ENCODE measurements at places on chromosomes 1 and 21.

DNA sequence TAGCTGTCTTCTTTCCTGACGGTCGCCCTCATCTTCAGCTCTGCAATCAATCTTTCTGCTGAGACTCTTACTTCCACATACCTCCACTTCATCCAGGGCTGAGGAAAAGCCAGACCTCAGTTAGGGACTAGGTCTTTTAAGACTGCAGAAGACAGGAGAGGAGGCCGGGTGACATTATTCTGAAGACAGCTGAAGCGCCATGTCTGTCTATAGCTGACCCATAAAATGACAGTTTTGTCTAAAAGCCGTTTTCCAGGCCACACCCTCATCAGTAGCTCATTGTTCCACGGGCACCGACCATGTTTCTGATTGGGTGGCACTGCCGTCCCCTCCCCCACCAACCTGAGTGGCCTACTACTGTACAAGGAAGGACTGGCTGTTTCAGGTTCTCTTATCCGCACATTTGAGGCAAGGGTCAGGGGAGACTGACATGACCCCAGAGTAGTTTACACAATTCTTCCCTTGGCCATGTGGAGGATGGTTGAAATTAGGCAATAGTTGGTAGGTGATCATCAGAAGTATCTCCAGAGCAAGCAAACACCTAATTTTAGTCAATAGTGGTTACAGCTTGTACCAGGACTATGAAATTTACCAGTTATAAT is at the start of gene ADCY10:
Gene ADCY10 (minus strand): TSS at position 240 of the 602 bp plus-strand sequence. CDS start 8,994 bp downstream, outside the sequence.
- no peak for DNase-seq

GRCh38 chr1:59143133-59143487 is 153.8 kb upstream of the FGGY start:
- no peak for DNase-seq

GRCh38 chr1:36673202-36673601 is 190.5 kb upstream of the CSF3R start:
- DNase-seq, result no peak

GRCh38 chr1:166915941-166916340 is 39.9 kb upstream of the TADA1 start:
- DNase-seq, result no peak

GRCh38 chr1:48309564-48310082 is 87.1 kb downstream of the SLC5A9 start:
- DNase-seq, result no peak

GRCh38 chr1:111873460-111874030 is 115.9 kb downstream of the KCND3 start:
- DNase-seq, result no peak

DNA sequence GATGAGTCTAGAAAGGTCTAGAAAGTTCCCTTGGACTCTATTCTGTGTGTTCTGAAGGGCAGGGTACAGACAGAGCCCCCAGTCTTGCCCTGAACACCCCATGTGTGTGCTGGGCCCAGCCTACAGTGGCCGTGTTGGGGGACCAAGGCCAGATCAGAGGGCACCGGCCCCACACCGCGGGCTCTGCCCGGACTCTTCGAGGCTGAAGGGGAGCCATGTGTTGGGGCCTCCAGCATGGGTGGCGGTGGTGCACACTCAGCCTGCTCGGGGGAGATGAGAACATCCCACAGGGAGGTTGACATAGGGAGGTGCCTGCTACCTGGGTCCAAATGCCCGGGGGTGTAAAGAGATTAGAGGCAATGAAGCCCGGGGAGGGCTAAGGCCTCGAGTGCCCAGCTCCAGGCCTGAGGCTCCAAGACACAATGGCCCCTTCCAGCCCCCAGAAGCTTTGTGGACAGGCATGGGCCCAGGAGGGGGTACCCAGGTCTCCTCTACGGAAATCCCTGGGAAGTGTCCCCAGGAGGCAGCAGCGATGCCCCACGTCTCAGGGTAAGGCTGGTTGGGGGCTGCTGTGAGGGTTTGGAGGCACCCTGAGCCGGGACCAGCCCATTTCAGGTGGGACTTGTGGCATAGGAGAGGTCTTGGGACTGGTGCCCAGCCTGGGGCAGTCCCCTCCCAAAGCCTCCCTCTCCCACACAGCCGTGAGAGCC is 12.1 kb downstream of the ARHGEF16 start:
- no peak for DNase-seq

Measured in activated effector memory CD4-positive, alpha-beta T cell treated with Interleukin-2 at 50 U/mL for 16 hours (primary cell).